ENCODE measurements at places on chromosomes 13 and 19.
A peak's percentile ranks its signal among the peaks of the same experiment; 100 is the strongest.

DNA sequence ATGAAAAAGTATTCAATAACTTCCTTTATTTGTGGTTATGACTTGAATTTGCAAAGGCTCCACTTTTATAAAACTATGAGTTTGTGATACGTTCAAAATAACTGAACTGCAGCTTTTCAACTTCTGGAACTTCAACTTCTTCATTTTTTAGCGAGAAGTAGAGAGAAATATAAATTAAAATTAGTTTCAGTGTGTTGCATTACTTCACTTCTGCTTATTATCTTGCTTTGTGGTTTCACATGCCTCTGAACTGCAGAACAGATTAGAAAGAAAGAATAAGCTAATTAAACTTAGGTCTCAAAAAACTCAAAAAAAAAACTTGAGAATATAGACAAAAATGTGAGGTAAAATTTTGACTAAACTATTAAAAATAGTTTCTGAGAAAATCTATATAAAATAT is 1073.4 kb downstream of the PCDH17 start:
- no peak for DNase-seq

DNA sequence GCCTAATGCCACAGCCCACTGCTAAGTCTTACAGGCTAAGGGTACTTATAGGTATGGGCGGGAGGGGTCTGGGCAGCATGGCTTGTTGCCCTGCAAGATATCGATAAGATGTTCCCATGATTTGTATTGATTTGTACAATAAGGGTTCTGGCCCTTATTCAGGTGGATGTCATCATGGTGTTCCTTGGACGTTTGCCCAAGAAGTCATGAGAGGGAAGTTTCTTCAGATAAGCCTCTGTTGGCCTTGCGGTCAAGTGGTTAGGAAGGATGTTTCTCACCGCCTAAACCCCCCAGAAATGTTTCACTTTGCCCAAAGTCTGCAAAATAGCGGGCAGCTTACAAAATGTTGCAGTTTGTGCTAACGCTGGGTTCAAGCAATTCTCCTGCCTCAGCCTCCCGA is 7.3 kb downstream of the PARP4 start:
- no peak for DNase-seq

- DNase-seq, result no peak
These were observed 54.7 kb upstream of the F7 start for GRCh38 chr13:113050734-113051431.

GRCh38 chr13:48801255-48801654 is 147.5 kb downstream of the CYSLTR2 start:
- DNase-seq, result no peak

DNA sequence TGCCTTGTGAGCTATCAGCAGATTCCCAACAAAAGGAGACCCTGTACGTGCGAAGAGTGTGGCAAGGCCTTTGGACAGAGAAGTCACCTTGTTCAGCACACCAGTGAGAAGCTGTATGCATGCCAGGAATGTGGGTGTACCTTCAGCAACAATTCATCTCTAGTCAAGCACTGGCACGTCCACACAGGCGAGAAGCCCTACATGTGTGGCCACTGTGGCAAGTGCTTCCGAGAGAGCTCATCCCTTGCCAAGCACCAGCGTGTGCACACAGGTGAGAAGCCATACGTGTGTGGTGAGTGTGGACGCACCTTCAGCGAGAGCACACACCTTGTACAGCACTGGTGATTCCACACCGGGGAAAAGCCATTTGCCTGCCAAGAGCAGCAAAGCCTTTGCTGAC is 7.6 kb upstream of the ZSCAN22 start:
- DNase-seq, result no peak

DNA sequence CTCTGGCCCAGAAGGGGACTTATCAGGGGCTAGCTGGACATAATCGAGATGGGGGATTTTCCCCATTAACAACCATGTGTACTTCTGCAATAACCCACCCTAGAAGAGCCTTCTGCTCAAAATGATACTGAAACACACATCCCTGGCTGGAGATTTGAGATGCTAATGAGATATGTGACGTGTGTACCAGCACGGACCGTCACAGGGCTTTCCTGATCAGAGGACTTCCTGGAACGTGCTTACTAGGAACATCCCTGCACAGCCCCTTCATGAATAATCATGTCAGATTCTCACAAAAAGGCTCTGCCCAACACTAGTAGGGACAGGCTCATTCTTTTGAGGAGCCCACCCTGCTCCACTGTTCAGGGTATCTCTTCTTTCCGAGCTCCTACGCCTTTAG is 6.5 kb upstream of the ERVV-1 start:
- DNase-seq, result no peak

DNA sequence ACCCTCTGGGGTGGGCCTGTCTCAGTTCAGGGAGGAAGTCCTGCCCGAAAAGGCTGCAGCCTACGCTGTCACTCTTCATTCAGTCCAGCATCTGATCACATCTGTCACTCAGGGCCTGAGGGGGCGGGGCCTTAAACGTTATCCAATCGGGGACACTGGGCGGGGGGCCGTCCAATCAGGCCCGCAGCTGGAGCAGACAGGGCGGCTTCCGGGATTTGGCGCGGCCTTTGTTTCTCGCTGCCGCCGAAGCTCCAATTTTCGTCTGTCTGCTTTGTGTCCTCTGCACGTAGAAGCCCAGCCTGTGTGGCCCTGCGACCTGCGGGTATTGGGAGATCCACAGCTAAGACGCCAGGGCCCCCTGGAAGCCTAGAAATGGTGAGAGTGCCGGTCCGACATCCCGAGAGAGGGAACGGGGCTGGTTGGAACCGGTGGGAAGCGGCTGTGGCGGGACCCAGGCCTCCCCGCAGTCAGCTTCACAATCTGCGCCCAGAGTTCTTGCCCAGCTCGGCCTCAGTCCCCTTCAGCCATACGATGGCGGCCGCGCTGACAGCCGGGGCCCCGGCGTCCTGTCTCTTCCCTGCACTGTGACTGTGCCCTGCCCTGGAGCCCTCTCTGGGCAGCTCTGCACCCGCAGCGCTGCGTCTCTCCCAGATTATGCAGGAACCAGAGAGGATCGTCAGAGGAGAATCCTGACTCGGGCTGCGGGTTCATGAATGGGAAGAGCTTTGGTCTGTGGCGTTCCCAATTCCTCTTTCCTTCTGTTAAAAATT is at the start of gene ZNF730:
TSS of gene ZNF730 (plus strand) at position 224 of the 770 bp plus-strand sequence. CDS start at position 373, 149 bp downstream.
- peak; percentile 48 for DNase-seq

DNA sequence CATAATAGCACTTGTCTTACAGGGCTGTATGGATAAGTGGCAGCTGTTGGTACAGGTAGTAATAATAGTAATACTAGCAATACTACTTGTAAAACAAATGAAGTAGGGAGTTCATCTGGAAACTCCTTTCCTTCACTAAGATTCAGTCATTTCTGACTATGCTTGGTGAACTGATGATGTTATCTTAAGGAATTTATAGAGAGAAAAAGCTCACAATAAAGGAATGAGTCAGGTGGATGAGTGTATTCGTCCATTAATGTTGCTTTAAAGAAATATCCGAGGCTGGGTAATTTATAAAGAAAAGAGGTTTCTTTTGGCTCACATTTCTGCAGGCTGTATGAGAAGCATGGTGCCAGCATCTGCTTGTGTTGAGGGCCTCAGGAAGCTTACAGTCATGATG is 477.3 kb downstream of the KLF12 start:
- DNase-seq, result no peak

- DNase-seq, result no peak
These were observed 31.2 kb upstream of the SLC10A2 start for GRCh38 chr13:103097366-103097928.

DNA sequence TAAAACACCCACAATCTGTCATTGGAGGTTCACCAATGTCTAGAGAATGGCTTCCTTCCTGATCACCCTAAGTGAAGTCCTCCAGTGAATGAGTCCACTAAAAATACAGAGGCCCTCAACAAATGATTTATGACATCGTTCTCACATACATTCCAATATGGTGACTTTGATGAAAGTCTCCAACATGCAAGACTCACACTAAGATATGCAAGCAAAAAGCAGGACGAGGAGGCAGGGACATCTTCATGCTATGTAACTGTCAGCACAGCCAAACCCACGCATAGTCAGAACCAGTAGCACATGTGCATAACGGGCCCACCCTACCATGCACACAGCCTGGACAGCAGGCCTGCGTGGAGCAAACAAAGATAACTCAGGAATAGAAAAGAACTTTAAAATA is 16.6 kb upstream of the LSM14A start:
- no peak for DNase-seq

- no peak for DNase-seq
These were observed 28.2 kb upstream of the C13orf46 start for GRCh38 chr13:114002009-114002544.

- peak; percentile 89 for DNase-seq
These were observed 13.9 kb downstream of the RABAC1 start for GRCh38 chr19:41945135-41945766.

Data from activated naive CD8-positive, alpha-beta T cell treated with anti-CD3 and anti-CD28 coated beads for 36 hours (primary cell).